Keratinocyte (primary cell): ENCODE measurements at places on chromosomes 3 and 15.

- DNase-seq: no peak
Observed at GRCh38 chr3:138479438-138479863, 45.0 kb downstream of the ESYT3 start.

GRCh38 chr3:169122416-169122815 lies 541.1 kb downstream of the MECOM start:
- DNase-seq: no peak

DNA sequence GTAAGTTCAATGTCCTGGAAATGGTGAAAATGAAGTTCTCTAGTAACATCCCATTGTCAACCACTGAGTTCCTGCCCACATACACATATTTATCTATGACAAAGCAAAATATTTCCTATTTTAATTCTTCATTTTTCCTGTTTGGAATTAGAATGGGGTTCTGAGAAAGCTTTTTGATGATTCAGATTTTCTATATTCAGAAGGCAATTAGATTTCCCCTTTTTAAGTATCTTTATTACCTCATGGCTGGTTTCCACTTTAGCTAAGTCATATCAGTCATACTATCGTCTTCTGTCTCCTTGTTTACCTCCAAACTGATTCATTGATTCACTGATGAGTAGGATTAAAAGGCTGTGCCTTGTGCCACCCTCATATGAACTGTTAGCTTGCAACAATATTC lies 17.9 kb downstream of the ETFA start:
- no peak for DNase-seq

DNA sequence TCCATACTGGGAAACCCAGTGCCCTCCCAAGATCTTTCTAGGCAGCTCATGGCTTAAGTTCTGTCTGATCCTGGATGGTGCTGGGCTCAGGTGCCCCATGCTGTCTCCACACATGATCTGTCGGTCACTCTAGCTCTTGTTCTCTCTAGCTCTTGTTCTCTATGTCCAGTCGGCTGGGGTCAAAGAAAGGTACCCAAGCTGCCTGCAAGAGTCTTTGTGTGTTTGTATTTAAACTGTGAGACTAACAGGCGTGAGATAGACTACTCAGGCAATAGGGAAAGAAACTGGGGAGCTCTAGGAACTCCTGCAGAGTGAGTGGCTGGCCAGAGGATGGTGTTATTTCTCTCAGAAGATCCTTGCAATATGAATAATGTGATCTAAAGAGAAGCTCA lies 40.2 kb downstream of the GPR156 start:
- DNase-seq: no peak

- DNase-seq: no peak
Observed at GRCh38 chr15:28107111-28107903, 8.2 kb upstream of the OCA2 start.

DNA sequence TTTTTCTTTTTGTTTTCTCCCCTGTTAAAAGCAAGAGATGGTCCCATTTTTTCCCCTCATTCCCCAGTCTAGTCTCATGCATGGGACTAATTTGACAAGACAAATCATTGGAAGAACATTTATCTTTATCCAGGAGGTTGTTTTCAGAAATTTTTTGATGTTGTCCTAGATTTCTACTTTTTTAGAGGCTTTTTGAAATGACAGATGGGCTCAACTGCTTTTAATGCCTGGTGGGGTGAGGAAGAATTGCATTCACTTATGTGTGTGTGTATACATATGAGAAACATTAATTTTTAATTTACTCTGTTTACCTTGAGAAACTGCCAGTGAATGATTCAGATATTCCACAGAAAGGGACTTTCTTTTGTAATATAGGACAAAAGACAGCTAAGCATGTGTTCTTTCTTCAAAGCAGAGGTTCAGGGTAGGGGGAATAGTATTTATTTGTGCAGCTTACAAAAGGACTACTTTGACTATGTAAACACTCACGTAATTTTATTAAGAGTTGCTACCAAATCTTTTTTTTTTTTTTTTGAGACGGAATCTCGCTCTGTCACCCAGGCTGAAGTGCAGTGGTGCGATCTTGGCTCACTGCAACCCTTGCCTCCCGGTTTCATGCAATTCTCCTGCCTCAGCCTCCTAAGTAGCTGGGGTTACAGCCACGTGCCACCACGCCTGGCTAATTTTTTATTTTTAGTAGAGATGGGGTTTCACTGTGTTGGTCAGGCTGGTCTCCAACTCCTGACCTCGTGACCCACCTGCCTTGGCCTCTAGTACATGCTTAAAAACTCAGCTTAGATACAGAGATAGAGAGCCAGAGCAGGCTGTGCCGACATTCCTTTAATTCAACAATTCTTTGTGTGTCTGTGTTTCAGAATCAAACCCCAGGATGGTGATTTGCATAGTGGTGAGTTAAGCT lies 130.1 kb upstream of the RARB start:
- DNase-seq: no peak

DNA sequence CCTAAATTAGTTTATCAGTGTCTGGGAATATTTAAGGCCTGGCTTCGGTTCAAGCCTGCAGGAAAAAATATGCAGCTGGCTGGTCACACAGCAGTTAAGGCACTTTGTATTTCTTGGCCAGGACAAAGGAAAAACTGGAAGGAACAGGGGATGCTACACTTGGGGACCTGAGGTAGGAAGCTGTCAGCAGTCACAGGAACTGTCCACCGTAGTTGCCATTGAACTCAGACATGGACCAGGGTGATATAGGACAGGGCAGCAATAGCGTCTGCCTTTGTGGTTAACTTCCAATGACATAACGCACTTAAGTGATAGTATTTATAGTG lies 49.1 kb downstream of the NR1D2 start:
- no peak for DNase-seq
